ENCODE measurements at places on chromosomes 16 and 17. TPM values are rescaled to one million over a fixed set of nuclear protein-coding genes. Genes with fewer than 3 reads are reported as not detected.

Gene CHRNE
- total RNA-seq, result 1.7 TPM

Gene UTP4
- total RNA-seq, result 48.0 TPM

Gene STH
- total RNA-seq, result not detected

Gene TBC1D26
- 2.8 TPM for total RNA-seq

Gene MYO19
- 82.8 TPM for total RNA-seq

Gene CA10
- total RNA-seq, result 0.29 TPM

Gene GOSR1
- total RNA-seq, result 58.7 TPM

Gene GPRC5B
- 31.3 TPM for total RNA-seq

Gene CHST4
- total RNA-seq, result not detected

Gene TEX19
- total RNA-seq, result not detected

Gene GPS1
- 104 TPM for total RNA-seq

Gene CTRB1
- total RNA-seq, result not detected

Gene TNS4
- total RNA-seq, result not detected

Gene CCDC144A
- total RNA-seq, result 0.55 TPM

Gene UTS2R
- 7.6 TPM for total RNA-seq

Gene OR2C1
- 0.47 TPM for total RNA-seq

Gene ETV4
- total RNA-seq, result 5.6 TPM

Gene NPIPA8
- total RNA-seq, result 0.93 TPM

Gene SLC38A8
- total RNA-seq, result not detected

Gene CDRT4
- 34.1 TPM for total RNA-seq

Gene CIBAR2
- total RNA-seq, result not detected

Gene UNKL
- 43.6 TPM for total RNA-seq

Gene KRTAP17-1
- not detected for total RNA-seq

Gene GNAO1
- 2.2 TPM for total RNA-seq

Gene WFIKKN1
- total RNA-seq, result 0.84 TPM

Gene NXPH3
- total RNA-seq, result 0.82 TPM

Gene SKAP1
- total RNA-seq, result 3.4 TPM

Gene PNMT
- total RNA-seq, result 1.7 TPM

Gene DYNLRB2
- total RNA-seq, result 1.4 TPM

Gene TIMM22
- total RNA-seq, result 16.3 TPM

Gene RCVRN
- 1.8 TPM for total RNA-seq

Gene SERPINF2
- 0.44 TPM for total RNA-seq

Gene PHB1
- total RNA-seq, result 136 TPM

Gene WDR90
- 77.2 TPM for total RNA-seq

Gene C16orf96
- total RNA-seq, result 0.45 TPM

Gene CA7
- total RNA-seq, result not detected

Gene NPIPA3
- total RNA-seq, result 4.5 TPM

Gene KRT33B
- not detected for total RNA-seq

Gene TBC1D3D
- 1.0 TPM for total RNA-seq

Gene CDT1
- 14.6 TPM for total RNA-seq

Gene FN3K
- 33.3 TPM for total RNA-seq

Gene TVP23A
- total RNA-seq, result 9.8 TPM

Gene CKLF
- 33.2 TPM for total RNA-seq

Gene C16orf89
- 0.55 TPM for total RNA-seq

Gene KRTAP4-16
- not detected for total RNA-seq

Gene LRRC46
- not detected for total RNA-seq

Gene KRT24
- total RNA-seq, result not detected

Measured in mesothelial cell of epicardium (in vitro differentiated cells).